Activated T-helper 2 cell treated with anti-CD3 and anti-CD28 coated beads, Interferon-gamma antibody, Interleukin-2, Interleukin-4, amounts not matched to agents 10 μg/mL and 5 μg/mL and 100 μg/mL, durations not matched to agents 14 hours and 24 hours and 36 hours (primary cell): ENCODE measurements at places on chromosomes 1 and 21.

DNA sequence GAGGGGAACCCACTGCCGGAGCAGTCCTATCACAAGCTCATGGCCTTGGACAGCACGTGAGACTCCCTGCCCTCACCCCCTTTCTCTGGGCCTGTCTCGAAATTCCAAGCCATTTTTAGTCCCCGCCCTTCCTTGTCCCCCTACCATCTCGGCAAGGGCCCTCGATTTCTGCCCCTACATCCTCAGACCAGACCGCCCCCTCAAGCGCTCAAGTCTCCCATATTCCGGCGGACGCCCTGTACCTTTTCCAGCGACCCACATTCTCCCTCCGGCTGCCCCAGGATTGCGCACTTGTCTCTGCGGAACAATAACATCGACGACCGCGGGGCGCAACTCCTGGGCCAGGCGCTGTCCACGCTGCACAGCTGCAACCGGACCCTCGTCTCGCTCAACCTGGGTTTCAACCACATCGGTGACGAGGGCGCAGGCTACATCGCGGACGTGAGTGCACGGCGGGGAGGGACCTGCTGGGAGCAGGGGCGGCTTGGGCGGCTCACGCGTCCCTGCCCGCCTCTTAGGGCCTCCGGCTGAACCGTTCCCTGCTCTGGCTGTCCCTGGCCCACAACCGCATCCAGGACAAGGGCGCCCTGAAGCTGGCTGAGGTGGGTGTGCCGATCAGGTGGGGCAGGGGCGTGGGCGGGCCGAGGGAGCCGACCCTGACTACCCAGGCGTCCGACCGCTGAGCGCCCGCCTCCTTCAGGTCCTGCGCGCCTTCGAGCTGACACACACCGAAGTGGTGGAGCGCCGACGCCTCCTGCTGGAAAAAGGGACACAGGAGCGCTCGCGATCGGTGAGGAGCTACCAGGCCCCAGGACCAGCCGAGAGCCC, 7.0 kb downstream of the LRRC71 start:
- DNase-seq = peak; percentile 60

GRCh38 chr1:15968172-15968571, 7.7 kb downstream of the ZBTB17 start:
- DNase-seq = no peak

DNA sequence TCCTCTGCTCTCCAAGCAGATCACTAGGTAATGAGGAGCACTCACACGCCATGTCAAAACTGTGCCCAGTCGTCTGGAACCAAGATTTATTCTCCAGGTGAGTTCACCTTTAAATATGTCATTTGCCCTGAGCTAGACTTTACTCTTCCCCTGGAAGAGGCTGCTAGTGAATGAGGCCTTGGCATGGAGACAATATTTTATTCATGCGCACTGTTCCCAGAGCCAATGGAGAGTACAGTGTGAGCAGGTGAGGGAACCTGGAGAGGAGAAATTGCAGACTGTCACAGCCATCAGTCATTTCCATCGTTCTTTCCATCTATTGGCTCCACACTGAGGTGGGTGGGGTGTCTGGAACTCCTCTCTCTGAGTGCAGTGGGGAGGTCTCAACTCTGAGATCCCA, 333.6 kb downstream of the KCNH1 start:
- no peak for DNase-seq

GRCh38 chr1:246459221-246459620, 47.9 kb downstream of the SMYD3 start:
- DNase-seq = no peak

DNA sequence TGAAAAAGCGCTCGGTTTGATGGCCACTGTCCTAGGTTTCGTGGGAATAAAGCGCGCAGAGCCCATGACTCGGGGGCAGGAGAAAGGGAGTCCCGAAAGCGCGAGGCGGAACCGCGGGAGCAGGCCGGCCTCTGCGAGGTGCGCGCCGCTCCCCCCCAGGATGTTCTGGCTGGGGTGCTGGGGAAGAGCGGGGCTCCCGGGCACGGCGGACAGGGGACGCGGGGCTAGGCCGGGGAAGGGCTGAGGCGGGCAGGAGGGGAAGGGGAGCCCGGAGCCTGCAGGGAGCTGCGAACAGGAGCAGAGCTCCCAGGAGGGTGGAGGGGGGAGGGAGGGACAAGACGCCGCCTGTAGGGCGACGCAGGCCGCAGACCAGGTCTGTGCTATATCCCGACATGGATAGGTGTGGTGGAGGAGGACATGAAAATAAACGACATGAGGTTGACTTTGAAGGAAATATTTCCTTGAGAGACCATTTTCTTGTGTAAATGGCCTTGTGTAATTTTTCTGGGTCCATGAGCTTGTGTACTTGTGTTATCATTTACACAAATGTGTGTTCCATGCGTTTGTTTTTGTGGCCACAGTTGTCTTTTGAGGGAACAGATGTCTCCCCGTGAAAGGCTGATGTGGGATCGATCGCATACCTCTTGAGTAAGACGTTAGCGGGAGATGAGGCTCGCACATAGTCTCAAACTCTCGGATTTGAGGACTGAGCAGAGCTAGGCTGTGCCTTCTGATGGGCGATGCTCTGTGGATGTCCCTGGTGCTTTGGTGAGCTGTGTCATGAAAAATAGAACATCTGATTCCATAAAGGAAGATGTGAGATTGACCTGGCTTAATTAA, 1.3 kb downstream of the PCNT start:
- peak; percentile 25 for DNase-seq

DNA sequence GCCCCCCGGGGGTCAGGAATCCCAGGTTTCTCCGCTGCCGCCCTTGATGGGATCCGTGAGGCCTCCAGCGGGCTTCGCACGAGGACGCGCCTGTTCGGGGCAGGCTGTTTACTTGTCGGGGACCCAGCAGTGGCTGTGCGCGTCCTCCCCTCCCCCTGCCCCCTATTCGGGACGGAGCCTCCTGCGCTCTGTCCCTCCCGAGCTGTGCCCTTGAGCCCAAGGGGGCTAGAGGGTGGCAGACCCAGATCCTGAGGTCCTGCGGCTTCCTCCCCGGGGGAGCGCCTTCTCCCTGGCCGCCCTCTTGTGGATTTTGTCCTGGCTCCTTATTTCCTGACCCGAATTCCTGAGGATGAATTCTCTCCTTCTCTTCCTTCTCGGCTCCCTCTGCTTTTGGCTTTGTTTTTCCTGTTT, 38.4 kb downstream of the PIK3CD start:
- no peak for DNase-seq

DNA sequence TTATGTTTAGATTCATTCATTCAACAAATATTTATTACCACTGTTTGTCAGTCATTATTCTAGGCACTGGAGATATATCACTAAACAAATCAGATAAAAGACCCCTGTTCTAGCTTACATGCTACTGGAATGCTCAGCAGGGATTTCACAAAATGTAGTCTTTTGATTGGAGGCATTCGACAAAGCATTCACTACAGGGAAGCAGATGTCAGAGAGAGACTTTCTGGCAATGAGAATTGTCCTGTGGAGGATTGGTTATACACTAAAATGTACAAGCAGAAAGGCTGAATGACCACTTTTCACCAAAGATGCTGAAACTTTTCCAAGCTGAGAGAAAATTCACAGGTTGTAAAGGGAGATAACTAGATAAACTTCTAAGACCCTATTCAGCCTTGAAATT, 57.7 kb downstream of the SCMH1 start:
- no peak for DNase-seq
